CD4-positive, CD25-positive, alpha-beta regulatory T cell (primary cell): ENCODE measurements at places on chromosomes 11 and 22.

DNA sequence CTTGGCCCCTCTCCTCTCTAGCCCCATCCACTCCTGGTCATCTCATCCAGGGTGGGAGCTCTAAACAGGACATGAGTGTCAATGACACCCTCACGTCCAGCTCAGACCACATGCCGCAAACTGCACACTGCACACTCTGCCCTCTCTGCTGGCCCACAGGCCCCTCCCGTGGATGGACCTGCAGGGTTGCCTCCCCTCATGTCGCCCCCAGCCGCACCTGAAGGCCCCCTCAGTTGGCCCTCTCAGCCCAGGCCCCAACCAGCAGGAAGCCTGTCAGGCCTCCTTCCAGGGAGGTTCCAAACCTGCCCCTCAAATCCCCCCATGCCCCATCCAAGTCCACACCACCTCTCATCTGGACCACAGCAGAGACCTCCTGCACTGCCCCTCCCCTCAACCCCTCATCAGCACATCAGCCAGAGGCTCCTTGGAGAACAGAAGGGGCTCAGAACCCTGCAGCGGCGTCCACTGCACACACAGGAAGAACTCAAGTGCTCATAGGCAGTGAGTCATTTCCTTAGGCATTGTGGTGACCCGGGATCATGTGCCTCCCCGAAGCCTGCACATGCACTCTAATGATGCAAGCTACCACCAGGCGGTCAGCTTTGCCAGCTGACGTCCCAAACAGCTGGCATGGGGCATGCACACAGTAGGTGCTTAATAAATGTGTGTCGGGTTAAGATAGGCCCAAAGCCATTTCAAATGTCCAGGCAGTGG, 12.9 kb upstream of the CDKN1C start:
- DNase-seq = peak; percentile 34

DNA sequence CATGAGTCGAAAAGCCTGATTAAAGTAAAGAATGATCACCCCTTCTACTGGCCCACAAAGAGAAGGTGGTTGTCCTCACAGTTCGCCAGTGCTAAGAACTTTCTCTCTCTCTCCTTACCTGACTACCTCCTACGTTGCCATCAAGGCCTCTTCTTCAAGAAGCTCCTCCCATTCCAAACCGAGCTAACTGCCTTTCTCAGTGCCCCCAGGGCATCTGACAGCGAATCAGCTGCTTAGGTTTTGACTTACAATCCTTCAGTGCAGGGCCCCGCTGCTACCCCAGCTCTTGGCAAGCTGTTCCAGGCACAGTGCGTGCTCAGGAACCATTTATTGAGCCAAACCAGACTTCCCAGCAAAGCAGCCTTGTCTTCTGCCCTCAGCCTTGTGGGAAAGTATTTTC, 5.8 kb downstream of the VSTM5 start:
- no peak for DNase-seq

DNA sequence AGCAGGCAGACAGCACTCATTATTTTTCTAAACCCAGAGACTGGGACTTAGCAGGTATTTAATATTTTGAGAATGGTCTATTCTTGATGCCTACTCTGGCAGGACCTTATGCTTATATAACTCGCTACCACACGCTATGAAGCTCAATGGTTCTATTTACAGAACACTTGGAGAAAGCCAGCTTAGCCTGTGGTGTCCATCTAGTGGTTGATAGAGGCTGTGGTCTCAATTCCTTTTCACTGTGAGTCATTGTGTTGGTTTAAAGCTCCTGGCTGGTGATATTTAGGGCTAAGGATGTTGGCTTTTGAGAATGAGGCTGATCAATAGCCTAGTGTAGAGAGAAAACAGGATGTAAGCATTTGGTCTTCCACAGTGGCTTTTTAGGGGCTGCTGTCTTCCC, 206.4 kb downstream of the DBX1 start:
- DNase-seq = no peak

DNA sequence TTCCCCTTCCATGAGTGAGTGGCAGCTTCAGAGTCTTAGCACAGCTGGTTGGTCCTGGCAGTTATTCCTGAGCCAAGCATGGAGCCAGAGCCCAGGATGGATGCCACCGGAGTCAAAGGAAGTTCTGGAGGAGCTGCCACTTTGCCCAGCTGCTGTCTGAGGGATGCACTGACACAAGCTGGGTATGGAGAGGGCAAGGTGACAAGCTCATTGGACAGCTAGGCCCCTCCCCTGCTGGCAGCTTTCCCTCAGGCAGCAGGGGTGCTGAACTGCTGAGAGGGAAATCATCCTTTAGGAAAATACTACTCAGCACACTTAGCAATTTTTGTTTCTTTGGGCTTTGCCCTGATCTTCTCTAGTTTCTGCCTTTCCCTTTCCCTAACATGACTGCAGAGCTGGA, 99.3 kb upstream of the SESN3 start:
- DNase-seq = no peak

DNA sequence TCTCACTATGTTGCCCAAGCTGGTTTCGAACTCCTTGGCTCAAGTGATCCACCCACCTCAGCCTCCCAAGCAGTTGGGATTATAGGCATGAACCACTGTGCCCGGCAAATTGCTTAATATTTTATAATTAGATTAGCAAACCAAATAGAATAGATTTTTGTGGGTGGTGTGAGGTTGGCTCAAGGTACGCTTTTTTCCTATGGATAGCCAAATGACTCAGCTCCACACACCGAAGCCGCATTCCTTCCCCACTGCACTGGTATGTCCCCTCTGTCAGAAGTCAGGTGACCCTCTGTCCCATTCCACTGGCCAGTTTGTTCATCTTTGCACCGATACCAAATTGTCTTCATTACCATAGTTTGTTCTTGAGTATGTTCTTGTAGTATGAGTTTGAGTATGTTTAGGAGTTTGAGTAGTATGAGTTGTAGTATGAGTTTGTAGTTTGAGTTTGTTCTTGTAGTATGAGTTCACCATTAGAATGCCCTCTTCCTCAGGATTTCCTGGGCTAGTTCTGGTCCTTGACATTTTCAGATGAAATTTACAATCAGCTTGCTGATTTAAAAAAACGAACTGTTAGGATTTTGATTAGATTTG, 19.4 kb downstream of the SUSD2 start:
- no peak for DNase-seq

GRCh38 chr22:37260155-37260795, 16.2 kb upstream of the RAC2 start:
- DNase-seq = no peak
